Stimulated activated naive B cell treated with anti-CD40 and anti-IgM and Interleukin-4, amounts not matched to agents 10 μg/mL and 1 μg/mL and 100 μg/mL, for 72 hours (primary cell): ENCODE measurements at places on chromosomes 13 and 19.

DNA sequence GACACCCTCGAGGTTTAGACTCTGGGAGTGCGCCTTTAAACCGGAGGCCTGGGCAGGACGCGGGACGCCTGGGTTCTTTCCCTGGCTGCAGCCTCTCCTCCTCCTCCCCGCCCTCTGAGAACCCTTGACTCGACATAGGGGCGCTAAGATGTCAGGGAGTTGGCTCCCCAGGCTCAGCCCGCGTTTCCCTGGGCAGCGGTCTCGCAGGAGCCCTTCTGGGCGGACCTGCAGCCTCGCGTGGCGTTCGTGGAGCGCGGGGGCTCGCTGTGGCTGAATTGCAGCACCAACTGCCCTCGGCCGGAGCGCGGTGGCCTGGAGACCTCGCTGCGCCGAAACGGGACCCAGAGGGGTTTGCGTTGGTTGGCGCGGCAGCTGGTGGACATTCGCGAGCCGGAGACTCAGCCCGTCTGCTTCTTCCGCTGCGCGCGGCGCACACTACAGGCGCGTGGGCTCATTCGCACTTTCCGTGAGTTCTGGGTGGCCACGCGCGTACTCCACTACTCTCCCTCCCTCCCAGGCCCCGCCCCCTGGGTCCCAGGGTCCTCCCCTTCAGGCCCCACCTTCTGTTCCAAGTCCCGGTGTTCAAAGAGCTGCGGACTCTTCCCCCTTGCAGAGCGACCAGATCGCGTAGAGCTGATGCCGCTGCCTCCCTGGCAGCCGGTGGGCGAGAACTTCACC lies 1.3 kb downstream of the ICAM5 start:
- peak; percentile 37 for DNase-seq

DNA sequence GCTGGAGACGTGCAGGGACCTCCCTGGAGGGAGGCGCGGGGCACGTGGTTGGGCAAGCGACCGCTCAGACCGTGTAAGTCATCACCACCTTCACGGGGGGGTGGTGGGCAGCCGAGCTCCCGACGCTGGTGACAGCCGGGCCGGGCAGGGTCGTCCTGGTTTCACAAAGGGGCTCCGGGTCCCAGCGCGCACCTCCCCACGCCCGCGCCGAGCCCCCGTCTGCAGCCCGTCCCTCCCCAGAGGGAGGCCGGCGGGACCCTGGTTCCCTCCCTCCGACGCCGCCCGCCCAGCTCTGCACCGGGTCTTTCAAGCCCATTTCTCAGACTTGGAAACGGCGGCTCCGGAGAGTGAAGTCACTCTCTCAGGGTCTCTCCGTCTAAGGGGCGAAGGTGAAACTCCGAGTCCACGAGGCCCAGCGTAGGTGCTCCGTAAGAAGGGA lies 729 bp upstream of the ARID3A start:
- no peak for DNase-seq

DNA sequence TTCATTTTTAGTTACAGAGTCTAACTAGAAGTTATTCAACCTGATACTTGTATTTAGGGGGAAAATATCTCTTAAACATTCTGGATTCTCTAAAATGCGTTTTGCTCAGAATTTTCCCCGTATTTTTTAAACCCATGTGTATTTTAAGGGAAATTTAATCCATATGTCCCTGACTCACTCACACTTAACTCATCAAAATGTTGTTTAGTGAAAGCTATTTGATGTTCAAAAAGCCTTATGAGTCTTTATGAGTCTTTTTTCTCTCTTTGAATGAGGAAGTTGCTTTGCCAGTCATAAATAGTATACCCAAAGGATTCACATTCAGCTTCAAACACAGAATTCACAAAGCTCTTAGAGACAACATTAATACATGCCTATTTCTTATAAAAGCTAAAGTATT lies 16.4 kb downstream of the MAB21L1 start:
- DNase-seq: no peak

GRCh38 chr19:28210886-28211285 lies 1002.1 kb downstream of the UQCRFS1 start:
- DNase-seq: no peak

DNA sequence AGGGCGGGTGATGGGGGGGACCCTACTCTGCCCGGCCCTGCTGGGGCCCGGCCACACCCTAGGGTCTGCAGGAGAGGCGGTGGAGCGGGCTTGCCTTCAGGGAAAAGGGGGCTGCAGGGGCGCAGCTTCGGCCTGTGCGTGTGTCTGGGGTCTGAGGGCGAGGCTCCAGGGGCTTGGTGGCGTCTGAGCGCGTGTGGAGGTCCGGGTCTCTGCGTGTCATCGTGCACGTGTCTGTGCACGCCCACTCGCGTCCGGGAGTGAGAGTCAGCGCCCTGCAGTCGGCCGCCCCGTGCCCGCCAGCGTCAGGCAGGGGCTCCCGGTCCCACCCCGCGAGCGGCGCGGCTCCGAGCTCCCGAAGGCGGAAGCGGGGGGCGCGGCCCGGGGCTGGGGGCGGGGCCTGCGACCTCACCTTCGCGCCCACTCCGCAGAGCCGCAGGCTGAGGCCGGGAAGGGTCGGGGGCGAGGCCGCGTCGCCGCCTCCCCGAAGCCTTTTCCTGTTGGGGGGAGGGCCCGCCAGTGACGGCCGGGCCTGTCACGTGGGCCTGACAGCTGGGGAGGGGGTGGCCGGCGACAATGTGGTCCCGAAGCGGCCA lies at the start of gene ARHGAP45:
Gene ARHGAP45, plus strand, starts transcription at position 420 of the 593 bp plus-strand sequence. CDS start 239 bp downstream, outside the sequence.
- DNase-seq: peak; percentile 75

DNA sequence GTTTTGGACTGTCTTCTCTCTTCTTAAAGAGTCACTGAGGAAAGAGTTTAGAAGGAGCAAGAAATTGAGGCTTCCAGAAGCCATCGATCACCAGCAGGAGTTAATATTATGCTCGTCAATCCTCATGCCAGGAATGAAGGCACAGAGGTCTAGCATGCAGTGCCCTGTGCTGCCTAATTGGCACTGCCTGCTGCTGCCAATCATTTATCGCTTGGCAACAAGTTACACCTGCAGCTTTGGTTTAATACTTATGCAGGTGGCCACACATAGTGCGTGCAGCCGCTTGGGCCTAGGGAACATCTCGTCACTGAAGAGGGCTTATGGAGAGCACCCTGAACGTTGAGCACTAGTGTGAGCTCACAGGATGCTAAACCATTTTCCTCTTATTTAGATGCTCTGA lies 2.7 kb upstream of the SOX1 start:
- no peak for DNase-seq

DNA sequence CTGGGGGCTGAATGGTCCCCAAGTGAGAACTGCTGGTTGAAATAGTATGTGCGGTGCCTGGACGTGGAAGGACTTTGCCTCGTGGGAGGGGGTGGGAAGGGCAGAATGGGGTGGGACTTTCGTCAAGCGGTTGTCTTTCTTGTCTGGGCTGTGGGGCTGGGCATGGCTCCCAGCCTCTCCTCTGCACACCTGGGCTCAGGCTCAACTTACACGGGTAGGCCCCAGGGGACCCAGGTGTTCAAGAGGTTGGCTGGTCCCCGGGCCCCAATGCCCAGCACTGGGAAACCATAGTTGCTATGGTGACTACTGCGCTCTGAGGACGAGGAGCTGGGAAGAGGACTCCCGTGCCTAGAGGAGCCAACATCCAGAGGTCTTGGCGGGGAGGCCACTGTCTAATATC lies 7.3 kb downstream of the NWD1 start:
- DNase-seq: no peak

DNA sequence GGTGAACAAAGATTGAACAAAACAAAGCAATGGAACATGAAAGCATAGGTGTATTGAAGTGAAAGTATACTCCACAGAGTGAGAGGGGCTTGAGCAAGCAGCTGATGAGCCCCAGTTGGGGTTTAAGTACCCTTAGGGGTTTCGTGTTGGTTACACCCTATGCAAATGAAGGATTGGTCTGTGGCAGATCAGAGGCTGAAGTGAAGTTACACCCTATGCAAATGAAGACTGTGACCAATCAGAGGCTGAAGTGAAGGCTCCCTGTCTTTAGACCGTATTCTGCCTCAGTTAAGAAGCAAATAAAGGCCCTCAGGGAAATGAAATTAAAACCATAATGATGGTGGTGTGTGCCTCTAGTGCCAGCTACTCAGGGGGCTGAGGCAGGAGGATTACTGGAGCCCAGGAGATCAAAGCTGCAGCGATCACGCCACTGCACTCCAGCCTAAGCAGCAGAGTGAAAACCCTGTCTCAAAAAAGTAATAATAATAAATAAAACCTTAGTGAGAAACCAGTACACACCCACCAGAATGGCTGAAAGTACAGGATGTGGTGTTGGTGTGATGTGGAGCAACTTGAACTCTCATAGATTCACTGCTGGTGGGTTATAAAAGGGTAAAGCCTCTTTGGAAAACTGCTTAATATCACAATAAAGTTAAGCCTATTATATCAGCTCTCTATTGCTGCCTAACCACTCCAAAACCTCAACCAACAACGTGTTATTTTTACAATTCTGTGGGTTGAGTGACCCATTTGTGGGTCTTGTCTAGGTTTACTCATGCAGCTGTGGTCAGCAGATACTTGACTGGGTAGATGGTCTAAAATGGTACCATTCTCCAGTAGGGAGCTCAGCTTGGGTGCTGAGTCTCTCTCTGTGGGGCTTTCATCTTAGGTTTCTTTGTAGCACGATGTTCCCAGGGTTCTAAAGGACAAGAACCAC lies 12.8 kb upstream of the UPF3A start:
- no peak for DNase-seq

GRCh38 chr13:43495732-43496131 lies 291.0 kb downstream of the ENOX1 start:
- DNase-seq: no peak

DNA sequence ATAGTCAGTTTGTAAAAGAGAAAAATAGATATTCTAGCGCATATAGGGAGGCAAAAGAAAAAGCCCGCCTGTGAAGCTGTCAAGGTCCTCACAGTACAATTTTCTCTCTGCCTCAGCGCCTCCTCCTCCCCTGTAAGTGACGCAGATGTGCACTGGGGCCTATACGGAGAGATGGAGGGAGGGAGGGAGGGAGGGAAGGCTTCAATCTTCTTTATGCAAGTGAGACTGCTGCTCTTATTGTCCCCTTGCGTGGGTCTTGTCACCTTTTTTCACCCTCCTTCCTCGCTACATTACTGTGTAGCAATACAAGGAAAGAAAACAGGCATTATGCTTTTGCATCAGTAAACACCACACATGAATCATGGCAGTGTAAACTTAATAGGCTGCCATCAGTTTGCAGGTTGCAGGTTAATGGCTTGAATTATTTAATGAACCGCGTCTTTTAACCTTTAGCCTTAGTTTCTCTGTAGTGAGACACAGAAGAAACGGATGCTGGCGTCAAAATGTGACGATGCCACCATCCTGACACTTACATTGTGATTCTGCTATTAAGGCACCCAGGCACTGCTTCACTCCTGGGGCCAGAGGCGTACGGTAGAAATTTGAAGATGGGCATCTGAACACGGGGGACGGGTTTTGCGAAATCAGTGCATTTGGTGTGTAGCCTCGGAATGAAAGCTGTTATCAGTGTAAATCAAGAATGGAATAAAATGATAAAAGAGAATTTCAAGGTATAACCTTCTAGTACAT lies at the start of gene KLHL1:
Gene KLHL1, minus strand, starts transcription at position 97 of the 750 bp plus-strand sequence. CDS start 753 bp downstream, outside the sequence.
- DNase-seq: no peak
